Caudate nucleus (tissue), 63 donors: ENCODE measurements at places on chromosomes 4 and X.

DNA sequence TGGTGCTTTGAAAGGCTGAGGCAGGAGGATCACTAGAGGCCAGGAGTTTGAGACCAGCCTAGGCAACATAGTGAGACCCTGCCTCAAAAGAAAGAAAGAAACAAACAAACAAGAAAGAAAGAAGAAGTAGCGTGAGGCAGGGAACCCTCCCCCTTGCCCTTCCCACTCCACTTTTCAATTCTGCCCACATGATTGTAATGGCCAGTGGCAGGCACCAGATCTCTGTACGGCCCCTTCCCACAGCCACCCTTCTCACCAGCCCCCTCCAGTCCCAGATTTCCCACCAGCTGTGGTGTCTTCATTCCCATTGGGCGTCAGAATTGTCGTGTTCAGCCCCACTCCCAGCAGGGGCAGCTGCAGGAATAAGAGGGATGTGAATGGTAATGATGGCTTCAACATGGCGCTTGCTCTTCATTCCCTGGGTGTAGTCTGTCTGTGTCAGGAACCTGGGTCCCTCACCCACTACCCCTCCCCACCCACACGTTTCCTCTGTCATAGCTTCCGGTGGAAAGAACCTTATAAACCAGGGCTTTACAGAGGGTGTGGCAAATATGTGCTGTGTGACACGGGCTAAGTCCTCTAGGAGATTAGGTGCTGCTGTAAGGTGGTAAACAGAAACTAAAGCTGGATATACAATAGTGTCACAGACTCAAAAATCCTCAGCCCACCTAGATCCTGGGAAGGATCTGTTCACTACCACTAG, at the start of gene IL2RG:
Gene IL2RG (minus strand): TSS at position 437 of the 703 bp plus-strand sequence. CDS start 38 bp downstream, at position 399.
- no peak for DNase-seq

DNA sequence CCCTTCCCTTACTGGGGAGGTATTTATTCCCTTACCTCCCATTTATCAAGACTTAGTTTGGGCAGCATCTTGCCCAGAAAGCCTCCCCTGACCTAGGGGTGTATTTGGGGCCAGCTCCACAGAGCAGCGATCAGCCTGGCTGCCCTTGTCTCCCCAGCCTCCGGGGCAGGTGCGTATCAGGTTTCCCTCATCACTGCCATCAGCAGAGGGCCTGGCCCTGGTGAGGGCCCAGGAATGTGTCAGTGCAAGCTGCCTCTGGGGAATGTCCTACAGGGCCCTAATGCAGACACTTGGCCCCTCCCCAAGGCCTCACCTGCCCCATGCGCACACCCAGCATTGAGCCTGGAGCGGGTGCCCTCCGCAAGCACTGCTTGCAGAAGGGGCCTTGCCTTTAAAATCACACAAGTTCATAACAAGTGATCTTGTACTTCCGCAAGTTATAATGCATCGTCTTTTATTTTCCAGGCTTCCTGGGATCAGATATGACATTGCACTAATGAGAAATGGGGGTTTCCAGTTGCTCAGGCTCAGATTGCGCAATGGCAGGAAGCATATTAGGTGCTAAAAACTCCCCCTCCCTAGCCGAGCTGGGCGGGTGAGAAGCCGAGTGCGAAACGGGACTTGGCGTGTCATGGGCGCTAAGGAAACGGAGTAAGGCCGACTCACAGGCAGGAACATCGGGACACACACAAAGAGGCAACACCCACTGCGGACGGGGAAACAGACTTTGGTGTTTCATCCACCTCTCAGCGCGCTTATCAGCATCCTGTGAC, 25.4 kb upstream of the AFAP1 start:
- DNase-seq, result no peak

DNA sequence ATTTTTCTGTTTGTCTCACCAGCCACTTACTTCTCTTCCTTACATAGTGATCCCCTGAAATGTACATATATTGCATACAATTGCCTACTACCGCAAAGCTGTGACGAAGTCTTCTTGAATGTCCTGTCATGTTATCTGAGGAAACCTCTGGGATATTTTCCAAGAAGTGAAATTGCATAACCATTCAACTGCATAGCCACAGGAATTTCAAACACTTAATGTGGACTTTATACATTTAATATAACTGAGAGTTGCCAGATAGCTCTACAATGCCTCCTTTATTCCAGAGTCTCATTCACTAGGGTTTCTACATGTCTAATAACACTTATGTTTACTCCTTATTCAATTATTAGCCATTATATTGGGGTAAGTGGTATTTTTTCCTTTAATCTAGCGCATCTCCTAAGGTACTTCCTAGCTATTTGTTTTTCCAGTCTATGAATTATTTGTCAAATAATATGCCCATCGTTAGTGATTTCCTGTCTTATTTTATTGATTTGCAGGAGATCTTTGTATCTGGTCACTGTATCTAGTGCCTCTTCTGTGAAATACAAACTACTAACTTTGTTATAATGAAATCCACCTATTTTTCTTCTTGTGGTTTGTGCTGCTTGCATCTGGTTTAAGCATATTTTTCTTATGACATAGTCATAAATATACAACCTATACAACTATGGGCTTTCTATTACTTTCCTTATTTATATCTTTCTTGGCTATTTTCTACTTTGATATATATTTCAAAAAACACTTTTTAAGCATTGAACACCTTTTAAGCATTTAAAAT, 69.2 kb upstream of the GRID2 start:
- DNase-seq, result no peak

GRCh38 chrX:14922437-14922836, 49.2 kb downstream of the MOSPD2 start:
- no peak for DNase-seq

GRCh38 chrX:24657671-24658386, 10.7 kb upstream of the PCYT1B start:
- DNase-seq, result no peak

DNA sequence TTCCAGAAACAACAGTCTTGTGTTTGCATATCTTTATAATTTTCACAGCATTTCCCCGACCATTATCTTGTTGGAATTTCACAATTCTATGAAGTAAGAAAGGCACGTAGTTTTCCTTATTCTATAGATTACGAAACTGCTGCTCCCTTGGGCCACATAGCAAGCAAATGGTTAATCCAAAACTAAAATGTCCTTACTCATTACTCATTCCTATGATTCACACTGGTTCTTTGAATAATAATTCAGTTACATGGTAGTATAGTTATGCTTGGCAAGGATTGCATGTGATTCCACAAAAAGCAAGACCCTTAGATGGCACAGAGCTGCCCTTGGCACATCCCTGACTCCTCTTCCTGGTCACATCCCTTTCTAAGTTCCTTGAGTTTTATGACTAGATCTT, 51.2 kb downstream of the OR13H1 start:
- DNase-seq, result no peak

DNA sequence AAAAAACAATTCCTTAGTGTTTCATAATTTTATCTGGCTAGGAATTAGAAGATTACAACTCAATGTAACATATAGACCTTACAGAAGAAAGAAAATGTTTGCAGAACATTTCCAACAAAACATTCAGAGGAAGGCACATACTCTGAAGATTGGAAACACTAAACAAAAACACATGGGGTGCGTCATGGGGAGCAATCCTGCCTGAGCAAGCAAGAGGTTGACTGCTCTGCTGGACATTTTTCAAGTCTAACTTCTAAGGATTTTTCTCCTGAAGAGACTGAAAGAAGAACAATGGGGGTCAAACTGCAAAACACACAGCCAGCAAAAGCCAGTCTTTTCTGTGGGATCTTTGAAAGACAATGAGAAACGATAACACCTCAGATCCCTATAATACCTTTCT, 182.8 kb downstream of the GUCY2F start:
- DNase-seq, result no peak

DNA sequence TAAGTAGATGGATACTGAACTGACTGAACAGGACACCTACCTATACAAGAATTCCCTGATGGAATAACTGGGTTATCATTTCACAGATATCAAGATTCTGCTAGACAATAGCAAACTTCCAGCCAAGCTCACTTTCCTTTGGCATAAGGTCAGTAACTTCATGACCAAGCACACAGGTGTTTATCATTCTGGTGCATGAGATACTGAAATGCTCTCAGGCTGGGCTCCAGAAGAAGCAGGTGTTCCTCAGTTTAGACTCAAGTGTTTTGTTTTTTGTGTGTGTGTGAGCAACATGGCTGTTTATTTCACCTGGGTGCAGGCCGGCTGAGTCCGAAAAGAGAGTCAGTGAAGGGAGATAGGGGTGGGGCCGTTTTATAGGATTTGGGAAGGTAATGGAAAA, 201.5 kb upstream of the SPOCK3 start:
- no peak for DNase-seq

- DNase-seq, result no peak
Observed at GRCh38 chr4:36053930-36054329, 190.4 kb downstream of the ARAP2 start.

GRCh38 chr4:4677556-4678522, 136.0 kb upstream of the STX18 start:
- no peak for DNase-seq

GRCh38 chr4:143623896-143624295, 76.6 kb downstream of the FREM3 start:
- no peak for DNase-seq

DNA sequence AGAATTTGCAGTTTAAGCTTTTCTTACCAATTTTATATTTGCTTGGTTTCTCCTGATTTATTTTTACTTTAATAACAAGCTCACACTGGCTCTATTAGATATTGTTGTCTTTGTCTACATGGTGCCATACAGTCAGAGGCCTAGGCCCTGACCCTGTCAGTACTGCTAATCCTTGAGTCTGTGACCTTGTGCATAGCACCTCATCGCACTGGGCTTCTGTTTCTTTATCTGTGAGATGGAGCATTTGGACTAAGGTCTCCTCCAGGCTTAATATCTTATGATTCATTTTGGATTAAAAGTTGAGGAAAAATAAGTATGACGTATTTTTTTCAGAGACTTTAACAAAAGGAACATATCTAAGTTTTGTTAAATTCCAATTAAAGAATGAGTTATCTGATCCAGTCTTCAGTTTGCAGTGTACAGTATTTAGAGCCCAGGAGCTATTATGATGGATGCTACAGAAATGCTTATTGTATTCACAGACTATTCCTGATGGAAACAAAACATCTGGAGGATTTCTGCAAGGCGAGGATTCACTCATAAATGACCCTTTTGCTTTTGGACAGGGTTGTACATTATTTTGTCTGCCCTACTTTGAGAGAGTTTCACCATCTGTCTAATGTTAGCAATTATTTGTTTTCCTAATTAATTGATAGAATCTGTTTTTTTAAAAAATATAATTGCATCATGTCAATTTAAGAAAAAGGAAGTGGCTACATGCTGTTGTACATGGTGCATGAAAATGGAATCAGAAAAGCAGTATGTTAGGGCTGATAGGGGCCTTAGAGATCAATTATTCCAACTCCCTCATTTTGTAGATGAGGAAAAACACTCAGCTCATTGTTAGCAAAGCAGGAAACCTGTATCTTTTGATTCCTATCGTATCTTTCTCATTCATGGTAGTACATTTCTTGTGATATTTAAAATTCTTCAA, 203.6 kb downstream of the BANK1 start:
- DNase-seq, result no peak

GRCh38 chrX:7083021-7083420, 64.5 kb upstream of the STS start:
- DNase-seq, result no peak

GRCh38 chr4:20638825-20639224, 61.4 kb upstream of the PACRGL start:
- DNase-seq, result no peak

DNA sequence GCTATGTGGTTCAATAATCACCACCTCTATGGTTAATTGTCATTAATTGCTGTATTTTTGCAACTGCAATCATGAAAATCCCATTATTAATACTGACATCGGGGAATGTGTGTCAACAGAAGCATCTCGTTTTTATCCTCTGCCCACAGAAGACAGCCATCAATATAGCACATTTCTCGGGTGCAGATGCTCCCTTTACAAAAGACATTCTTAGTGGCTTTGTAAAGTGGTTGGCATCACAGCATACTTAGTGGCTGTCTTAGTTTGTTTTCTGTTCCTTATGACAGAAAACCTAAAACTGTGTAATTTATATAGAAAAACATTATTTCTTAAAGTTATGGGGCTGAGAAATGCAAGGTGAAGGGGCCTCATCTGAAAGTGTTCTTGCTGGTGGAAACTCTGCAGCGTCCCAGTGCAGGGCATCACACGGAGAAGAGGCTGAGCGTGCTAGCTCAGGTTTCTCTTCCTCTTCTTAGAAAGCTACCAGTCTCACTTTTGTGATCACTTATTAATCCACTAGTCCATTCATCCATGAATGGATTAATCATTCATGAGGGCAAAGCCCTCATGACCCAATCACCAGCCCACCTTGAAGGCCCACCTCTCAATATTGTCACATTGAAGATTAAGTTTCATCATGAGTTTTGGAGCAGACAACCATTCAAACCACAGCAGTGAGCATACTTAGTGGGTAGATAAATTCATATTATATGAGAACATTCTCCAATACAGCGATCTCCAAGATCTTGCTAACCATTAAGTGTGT, 1067.7 kb upstream of the PABPC4L start:
- no peak for DNase-seq
